A549 treated with DMSO at 1 μM for 4 hours (cell line): ENCODE measurements at places on chromosomes 13 and 19. TPM values are rescaled to one million over a fixed set of nuclear protein-coding genes. Genes with fewer than 3 reads are reported as not detected.

Gene CCDC122
- total RNA-seq = 1.7 to 3.6 TPM (median 2.4 TPM) in 5 replicates

Gene GRIN2D
- 6.3 to 11.7 TPM (median 9.1 TPM) in 5 replicates for total RNA-seq

Gene SCN1B
- 13.9 to 19.7 TPM (median 17.4 TPM) in 5 replicates for total RNA-seq

Gene PIH1D1
- 87.2 to 97.5 TPM (median 96.7 TPM) in 5 replicates for total RNA-seq

Gene ZNF441
- total RNA-seq = not detected in 5 replicates

Gene FCER2
- total RNA-seq = not detected in 5 replicates

Gene ZSCAN4
- total RNA-seq = not detected in 5 replicates

Gene ATP5F1D
- 82.4 to 163 TPM (median 149 TPM) in 5 replicates for total RNA-seq

Gene B3GNT8
- total RNA-seq = 0.08 to 0.11 TPM (median 0.09 TPM) in 3 of 5 replicates, not detected in the others

Gene SYNE4
- 0.17 to 0.63 TPM (median 0.31 TPM) in 5 replicates for total RNA-seq
